Suprapubic skin (tissue), 4 donors: ENCODE measurements at places on chromosomes 3 and 15. TPM values are rescaled to one million over a fixed set of nuclear protein-coding genes. Genes with fewer than 3 reads are reported as not detected.

ZNF860 gene
- 1.2 TPM for total RNA-seq

SCN11A gene
- 0.11 TPM for total RNA-seq

LRRN1 gene
- total RNA-seq = 7.5 TPM

PLCL2 gene
- total RNA-seq = 1.6 TPM

CHDH gene
- total RNA-seq = 11.5 TPM

SGO1 gene
- total RNA-seq = 0.89 TPM

CD200R1L gene
- not detected for total RNA-seq

GRCh38 chr3:195058336-195059005 lies 212.5 kb downstream of the XXYLT1 start:
- no peak for DNase-seq

DNA sequence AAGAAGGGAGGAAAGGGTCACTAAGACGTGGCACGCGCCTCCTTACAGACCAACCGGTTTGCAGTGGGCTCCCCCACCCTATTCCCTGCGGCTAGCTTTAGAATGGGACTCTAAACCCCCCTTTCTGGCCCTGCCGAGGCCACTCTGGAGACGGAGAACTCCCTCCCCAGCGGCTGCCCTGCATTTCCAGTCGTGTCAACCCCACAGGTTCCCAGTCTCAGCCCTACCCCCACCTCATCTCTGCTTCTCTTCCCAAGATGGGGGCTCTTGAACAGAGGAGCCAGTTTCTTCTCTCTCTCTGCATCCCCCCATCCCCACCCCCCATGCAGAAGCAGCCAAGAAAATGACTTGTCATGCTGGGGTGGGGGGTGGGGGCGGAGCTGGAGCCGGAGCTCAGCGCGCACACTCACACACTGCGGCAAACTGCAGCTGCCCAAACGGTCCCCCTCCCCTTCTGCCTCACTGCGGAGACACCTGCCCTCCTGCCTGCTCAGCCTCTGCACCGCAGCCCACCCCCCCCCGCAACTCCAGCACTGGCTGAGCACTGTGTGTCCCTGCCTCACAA lies 871 bp downstream of the MAP1A start:
- DNase-seq = no peak

DNA sequence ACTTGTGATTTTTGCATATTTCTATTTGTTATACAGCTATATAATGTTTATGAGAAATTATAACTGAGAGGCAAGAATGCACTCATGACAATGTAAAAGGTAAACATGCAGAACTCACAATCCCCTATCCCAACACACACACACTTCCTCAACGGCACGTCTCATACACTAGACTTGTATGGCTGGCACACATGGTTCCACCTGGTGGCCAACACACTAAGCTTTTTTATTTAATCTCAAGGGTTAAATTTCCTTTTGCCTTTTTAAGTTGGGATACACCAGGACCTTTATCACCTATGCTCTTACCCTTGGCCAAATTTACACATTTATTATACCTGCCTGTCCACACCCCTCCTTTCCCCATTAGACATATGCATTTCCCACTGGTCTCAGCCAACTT lies 88.6 kb upstream of the PSMD6 start:
- no peak for DNase-seq

GRCh38 chr15:71809346-71809745 lies 1.0 kb upstream of the NR2E3 start:
- no peak for DNase-seq

- no peak for DNase-seq
Observed at GRCh38 chr15:91407269-91407889, 307.3 kb downstream of the SV2B start.

DNA sequence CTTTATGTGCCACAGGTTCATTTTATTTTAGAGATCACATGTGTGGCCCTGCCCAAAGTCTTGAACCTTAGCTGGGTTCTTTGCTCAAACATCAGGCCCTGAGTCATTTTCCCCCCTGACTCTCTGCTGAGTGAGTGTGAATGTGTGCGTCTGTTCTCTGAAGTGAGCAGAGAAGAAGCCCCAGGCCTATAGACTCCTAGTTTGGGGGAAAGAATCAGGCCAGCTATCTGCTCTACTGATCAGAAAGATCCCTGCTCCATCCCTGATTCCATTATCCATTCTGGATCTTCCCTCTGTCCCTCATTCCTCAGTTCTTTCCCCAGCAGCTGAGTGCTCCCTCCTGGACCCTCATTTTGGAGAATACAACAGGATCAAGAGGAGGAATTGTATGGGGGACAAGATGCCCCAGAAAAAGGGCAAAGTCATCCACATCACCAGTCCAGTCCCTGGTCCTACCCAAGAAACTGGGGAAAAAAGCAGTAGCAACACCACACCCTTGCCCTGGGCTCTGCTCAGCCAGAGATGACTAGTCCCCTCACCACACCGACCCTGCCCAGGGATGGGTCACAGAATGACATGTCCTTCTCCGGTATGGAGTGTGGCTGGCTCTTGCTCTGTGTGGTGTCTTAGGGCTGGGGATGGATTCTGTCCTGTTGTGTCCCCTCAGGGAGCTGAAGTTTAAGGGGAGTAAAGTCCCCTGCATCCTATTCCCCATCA lies 3.2 kb downstream of the DUOX1 start:
- no peak for DNase-seq

- DNase-seq = no peak
Observed at GRCh38 chr15:39613271-39613670, 32.4 kb downstream of the THBS1 start.

DNA sequence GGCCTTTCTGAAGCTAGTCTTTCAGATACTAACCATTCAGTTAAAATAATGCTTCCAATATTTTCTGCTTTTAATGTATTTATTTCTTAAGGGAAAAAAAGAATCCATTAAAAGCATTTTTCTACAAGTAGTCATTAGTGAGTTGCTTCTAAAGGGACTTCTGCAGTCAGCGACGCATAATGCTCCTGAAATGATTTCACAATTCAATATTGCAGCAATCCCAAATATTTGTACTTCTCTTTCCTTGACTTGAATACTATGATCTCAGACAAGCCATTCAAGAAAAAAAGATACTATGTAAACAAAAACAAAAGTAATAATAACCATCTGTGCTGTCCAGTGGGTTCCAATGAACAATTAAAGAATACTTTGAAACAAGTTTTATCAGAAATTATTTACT lies 681.0 kb downstream of the DIPK2A start:
- DNase-seq = no peak

DNA sequence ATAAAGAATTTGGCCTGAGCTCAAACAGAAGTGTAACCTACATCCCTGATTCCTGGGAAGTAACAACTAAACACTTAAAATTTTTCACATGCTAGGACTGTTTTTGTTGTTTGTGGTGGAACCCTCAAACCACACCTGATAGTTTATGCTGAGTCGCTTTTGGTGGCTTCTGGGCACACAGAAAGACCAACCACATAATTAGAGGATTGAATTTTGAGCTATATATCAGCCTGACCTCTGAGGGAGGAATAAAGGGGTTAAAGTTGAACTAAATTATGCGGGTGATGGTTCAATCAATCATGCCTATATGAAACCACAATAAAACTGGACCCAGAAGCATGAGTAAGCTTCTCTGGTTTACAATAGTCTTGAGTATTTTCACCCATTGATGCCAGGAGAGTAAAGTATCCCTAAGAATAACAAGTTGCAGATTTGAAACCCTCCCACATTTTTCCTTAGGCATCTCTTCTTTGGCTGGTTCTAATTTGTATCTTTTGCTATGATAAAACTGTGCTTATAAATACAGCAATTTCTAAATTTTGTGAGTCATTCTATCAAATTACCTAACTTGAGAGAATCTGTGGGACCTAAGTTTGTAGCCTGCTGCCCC lies 1304.5 kb upstream of the GBE1 start:
- DNase-seq = no peak
